ENCODE measurements at places on chromosomes 6 and 20. TPM values are rescaled to one million over a fixed set of nuclear protein-coding genes. Genes with fewer than 3 reads are reported as not detected.

Gene GTF3C6
- 86.0 TPM for polyA plus RNA-seq

Gene GTF2H4
- 30.2 TPM for polyA plus RNA-seq

Gene CAP2
- polyA plus RNA-seq: 224 TPM

Gene TMEM217
- 1.0 TPM for polyA plus RNA-seq

Gene ELOVL5
- 46.1 TPM for polyA plus RNA-seq

Gene PNLDC1
- polyA plus RNA-seq: 0.14 TPM

Gene FOXC1
- polyA plus RNA-seq: 3.1 TPM

Gene TP53TG5
- polyA plus RNA-seq: not detected

Gene CDKAL1
- polyA plus RNA-seq: 14.0 TPM

Gene ZNF391
- polyA plus RNA-seq: 4.6 TPM

Gene PCIF1
- not detected for polyA plus RNA-seq

Gene RAET1G
- 0.47 TPM for polyA plus RNA-seq

Gene RSPH4A
- polyA plus RNA-seq: not detected

Gene SEL1L2
- polyA plus RNA-seq: not detected

Gene NKX2-2
- 0.26 TPM for polyA plus RNA-seq

Gene CNPY3
- polyA plus RNA-seq: 21.5 TPM

Gene TMEM151B
- polyA plus RNA-seq: 0.54 TPM

Gene SLC22A16
- 0.29 TPM for polyA plus RNA-seq

Gene BHLHE23
- polyA plus RNA-seq: not detected

Gene ANGPT4
- 0.11 TPM for polyA plus RNA-seq

- DNase-seq: no peak
Observed at GRCh38 chr20:9122571-9122970, 53.7 kb downstream of the PLCB4 start.

GRCh38 chr6:16238057-16238962 is at the start of gene GMPR:
GMPR (plus strand) TSS chr6:16238587; CDS start chr6:16238694, 107 bp downstream.
- peak; percentile 49 for DNase-seq

GRCh38 chr6:119166024-119166784 is 87.7 kb upstream of the FAM184A start:
- no peak for DNase-seq

DNA sequence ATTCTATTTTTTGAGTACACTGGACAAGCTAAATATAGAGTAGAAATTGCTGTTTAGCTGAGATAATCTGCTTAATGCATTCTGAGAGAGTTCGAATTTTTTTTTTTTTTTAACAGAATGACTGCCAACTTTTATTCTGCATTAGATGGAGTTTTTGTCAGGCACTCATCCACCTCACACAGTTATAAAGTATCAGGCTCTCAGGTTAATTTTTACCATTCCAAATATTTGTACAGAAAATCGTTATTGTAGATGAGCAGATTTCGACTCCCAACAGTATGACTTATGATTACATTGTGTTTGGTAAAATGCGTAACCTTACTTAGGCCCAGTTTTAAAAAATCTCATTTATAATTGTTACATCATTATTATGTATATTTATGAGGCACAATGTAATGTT is 1731.0 kb downstream of the GRIK2 start:
- DNase-seq: no peak

DNA sequence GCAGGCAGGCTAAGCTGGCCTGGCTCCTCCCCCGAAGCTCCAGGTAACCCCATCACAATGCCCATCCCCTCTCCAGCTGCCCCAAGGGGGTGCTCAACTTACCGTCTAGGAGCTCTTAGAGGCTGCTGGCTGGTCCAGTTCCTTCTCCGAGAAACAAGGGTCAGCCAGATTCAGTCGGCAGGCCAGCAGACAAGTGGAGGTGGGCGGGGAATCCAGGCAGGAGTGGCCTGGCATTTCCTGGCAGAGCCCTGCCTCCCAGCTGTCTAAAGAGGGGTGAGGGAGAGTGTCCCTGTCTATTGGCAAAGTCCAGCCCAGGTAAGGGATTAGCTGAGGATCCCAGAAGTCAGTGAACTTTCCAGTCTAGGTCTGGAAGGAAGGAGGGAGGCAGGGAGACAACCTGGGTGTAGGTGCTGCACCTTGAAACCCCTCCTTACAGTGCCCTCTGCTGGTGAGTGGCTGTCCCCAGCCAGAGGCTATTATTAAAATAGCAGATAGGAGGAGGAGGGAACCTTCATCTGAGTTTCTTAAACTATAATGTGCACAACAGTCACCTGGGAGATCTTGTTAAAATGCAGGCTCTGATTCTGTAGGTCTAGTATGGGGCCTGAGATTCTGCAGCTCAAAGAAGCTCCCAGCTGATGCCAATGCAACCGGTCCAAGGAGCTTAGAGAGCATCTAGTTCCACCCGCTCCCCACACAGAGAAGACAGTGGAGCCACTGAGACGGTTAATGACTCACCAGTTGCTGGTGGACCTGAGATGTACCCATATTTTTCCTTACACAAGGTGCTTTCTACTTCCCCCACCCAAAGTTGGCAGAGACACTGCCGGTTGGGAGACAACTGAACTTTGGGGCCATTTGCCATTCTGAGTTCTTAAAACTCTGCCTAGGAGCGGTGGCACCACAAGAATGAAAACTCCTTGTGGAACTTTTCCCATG is at the start of gene UNC5CL:
UNC5CL (minus strand) TSS at position 162 of the 939 bp plus-strand sequence. CDS start 4,147 bp downstream, outside the sequence.
- DNase-seq: no peak

- no peak for DNase-seq
Observed at GRCh38 chr6:56660381-56660730, 17.7 kb upstream of the DST start.

DNA sequence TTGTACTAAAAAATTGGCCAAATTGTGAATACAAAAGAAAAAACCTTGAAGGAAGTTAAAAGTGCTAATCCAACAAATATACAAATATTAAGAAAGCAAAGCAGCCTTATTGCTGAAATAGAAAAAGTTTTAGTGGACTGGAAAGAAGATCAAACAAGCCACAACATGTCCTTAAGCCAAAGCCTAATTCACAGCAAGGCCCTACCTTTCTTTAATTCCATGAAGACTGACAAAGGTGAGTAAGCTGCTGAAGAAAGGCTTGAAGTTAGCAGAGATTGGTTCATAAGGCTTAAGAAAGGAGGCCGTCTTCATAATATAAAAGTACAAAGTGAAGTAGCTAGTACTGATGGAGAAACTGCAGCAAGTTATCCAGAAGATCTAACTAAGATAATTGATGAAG is 53.5 kb downstream of the TINAG start:
- DNase-seq: no peak

DNA sequence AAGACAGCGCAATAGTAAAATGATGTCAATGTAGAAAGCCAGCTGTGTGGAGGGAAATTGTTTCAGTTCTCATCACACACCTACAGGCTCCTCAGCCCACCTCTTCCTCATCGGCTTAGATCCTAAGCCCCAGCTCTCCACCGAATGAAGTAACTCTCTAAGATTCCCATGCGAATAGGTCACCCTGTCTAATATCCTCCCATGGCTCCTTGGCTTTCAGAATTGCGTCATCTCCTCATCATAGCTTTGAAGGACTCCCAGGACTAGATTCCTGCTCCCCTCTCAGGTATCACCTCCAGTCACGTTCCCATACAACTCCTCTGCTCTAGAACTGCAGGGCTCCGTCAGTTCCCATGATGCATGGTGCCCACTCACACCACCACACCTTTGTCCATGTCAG is 16.2 kb upstream of the SLC22A16 start:
- no peak for DNase-seq

- no peak for DNase-seq
Observed at GRCh38 chr6:753486-753885, 60.5 kb upstream of the EXOC2 start.

DNA sequence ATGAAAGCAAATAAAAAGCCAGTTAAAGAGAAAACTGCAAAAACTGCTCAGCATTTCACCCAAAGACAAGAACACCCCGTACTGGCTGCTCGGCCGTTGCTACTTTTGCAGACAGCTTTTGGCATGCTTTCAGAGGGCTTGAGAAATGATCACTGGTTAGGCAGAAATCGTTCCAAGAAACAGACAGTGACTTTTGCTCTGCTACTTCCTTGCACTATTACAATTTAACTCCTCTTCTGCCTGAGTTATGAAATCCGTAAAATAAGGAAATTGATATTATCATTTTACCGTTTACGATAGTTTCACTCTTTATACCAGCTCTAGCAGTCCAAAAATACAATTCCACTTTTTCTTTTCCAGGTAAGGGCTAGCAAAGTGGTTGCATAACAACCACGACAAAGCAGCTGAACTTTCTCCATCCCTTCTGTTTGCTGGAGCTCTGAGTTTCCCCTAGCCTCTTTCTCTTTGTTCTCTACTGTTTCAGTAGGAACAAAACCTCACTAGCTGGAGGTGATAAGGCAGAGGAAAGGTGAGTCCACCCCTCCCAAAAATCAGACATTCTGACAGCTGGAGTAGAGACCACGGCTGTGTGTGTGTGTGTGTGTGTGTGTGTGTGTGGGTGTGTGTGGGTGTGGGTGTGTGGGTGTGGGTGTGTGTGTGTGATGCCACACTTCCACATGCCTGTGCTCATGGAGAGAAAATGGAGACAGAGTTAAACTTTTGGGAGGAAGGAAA is 191.8 kb upstream of the RREB1 start:
- DNase-seq: peak; percentile 83

- no peak for DNase-seq
Observed at GRCh38 chr6:166563200-166563599, 23.3 kb downstream of the RAMACL start.

GRCh38 chr6:44315516-44315915 is 2.4 kb upstream of the AARS2 start:
- no peak for DNase-seq

GRCh38 chr6:45545416-45545815 is 167.7 kb upstream of the SUPT3H start:
- DNase-seq: no peak

DNA sequence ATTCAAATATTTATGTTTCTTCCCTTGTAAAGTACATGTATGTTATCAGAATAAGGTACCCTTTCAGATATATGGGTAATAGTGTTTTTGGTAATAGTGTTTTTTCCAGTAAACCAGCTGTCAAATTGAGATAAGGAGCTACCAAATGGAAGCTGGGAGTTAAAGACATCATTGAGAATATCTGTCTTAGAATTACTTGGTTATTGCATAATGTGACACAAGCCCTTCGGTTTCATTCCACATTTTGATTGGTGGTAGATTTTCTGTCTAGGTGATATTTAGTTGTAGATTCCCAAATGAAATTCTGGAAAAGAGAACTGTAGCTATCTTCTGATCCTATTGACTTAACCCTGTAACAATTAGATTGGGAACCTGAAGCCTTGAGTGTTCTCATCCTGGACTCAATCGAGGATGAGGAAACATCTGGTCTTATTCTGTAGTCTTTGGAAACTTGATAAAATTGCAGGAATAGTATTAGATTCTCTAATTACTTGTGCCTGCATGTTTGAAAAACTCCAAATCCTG is 75.1 kb upstream of the SYNJ2 start:
- no peak for DNase-seq

DNA sequence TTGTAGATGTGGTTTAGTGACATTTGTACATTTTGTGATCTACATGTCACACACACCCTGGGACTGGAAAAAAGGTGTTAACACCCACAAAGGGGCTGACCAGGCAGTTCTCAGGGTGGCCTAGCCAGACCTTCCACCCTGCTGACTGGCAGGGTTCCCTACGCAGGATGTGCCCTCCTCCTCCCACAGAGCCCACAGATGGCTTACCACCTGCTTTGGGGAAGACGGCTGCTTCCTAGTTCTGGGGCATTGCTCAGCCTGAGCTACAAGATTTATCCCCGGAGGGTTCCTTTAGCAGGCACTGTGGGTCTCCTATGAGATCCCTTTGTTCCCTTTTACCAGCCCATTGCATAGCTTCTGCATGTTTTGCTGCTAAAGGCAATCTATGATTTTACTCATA is 35.1 kb downstream of the SNAP25 start:
- no peak for DNase-seq

DNA sequence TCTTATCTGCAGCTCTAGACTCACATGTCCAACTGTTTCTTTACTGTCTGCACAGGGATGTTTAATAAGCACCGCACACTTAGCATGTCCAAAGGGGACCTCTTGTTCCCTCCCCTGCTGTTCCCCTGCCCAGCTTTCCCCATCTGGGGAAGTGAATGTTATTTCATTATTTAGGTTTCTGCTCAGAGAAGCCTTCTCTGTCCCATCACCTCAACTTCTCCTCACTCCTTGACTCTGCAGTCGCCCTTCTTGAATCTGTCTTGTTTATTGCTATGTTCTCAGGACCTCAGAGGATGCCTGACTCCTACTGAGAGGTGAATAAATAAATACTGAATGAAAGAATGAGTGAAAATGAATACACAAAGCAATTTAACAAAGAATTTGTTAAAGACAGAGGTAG is 121.0 kb downstream of the SASH1 start:
- no peak for DNase-seq

GRCh38 chr20:20497242-20497978 is 129.5 kb downstream of the INSM1 start:
- no peak for DNase-seq

- DNase-seq: no peak
Observed at GRCh38 chr6:107730683-107731314, 93.3 kb downstream of the SCML4 start.

DNA sequence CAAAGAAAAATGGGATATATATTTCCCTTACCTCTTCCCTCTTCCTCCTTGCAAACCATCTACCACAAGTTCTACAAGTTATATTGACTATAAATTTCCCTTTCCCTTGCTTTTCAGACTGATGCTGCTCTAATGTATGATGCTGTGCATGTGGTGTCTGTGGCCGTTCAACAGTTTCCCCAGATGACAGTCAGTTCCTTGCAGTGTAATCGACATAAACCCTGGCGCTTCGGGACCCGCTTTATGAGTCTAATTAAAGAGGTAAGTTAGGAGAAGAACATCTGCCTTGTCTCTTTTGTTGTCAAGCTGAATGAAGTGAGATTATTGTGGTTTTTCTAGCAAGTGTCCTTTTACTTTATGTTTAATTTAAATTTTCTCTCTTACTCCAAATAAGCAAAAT is 406.0 kb downstream of the GRIK2 start:
- no peak for DNase-seq

GRCh38 chr6:160978141-160978901 is 13.2 kb upstream of the MAP3K4 start:
- no peak for DNase-seq

DNA sequence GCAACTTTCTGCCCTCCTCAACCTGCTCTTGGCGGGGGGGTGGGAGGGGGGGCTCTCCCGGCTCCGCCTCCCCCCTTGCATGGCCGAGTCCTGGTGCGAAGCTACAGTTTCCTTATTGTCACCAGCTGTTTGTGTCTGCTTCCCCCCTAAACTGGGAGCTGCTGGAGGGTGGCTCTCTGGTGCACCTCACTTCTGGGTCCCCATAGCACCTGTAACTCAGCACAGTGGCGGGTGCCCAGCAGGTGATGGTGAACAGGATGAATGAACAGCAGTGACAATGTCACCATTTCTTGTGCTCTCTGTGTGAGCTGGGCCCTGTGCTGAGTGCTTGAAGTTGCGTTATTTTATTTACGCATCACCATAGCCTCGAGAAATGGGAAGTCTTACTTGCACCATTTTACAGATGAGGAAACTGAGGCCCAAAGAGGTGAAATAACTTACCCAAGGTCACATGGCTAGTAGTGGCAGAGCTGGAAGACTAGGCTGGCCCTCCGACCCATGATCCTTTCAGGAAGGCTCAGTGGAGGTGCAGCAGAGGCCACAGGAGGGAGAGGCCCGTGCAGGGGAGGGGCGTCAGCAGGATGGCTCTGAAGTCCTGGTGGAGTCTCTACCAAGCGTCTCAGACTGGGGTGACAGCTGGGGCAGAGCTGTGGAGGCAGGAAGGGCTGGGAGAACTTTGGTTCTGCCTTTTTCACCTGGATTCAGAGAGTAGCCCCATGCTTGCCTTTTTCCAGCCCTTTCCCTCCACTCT is 41.8 kb downstream of the SRC start:
- no peak for DNase-seq

Data from muscle of arm (tissue), 14 donors.